ENCODE measurements at places on chromosomes 6 and 20.

DNA sequence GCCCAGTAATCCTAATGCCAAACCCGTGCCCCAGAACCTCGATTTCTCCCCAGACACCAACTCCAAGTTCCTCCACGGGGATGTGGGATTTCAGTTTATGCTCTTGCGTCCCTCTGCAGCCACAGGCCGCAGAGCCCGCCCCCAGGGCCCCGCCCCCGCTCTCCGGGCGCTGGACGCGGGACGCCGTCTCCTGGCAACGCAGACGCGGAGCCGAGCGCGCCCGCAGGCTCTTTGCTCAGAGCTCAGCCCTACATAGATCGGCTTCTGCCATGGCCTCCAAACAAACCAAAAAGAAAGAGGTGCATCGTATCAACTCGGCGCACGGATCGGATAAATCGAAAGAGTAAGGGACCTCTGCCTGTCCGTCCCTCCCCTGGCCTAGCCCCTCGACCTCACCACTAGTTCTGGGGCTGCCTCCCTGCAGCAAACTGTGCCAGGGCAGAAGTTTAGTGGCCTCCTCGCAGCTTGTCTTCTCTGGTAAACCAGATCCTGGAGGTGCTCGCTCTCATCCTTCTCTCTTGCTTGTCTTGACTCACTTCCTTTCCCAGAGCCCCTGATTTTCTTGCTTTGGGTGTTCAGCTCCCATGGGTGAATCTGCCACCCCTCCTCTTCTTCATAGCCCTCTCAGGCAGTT is at the start of gene ADGB:
Gene ADGB (plus strand): TSS at position 201 of the 634 bp plus-strand sequence. CDS start 69 bp downstream, at position 270.
- DNase-seq, result no peak

- no peak for DNase-seq
Observed at GRCh38 chr6:90701146-90701781, 114.4 kb upstream of the MAP3K7 start.

GRCh38 chr6:73985891-73986290 is 289.9 kb downstream of the CD109 start:
- DNase-seq, result peak; percentile 94

GRCh38 chr6:93790981-93791380 is 371.6 kb upstream of the EPHA7 start:
- no peak for DNase-seq

DNA sequence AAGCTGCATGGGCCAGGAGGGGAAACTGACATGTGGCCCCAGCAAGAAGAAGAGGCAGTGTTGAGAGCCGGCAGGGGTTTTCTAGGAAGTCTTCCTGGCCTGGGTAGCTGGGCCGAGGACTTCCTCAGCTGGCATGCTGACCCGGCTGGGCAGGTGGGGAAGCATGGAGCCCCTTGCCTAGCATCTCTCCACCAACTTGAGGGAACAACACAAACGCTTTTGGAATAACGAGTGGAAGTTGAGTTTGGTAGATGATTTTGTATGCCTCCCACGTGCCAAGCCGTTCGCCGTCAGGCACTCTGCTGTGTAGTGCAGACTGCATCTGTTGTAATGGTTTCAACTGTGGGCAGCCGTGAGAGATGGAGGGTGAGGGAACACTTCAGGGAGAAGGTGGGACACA is 7.3 kb downstream of the TMEM181 start:
- DNase-seq, result no peak

DNA sequence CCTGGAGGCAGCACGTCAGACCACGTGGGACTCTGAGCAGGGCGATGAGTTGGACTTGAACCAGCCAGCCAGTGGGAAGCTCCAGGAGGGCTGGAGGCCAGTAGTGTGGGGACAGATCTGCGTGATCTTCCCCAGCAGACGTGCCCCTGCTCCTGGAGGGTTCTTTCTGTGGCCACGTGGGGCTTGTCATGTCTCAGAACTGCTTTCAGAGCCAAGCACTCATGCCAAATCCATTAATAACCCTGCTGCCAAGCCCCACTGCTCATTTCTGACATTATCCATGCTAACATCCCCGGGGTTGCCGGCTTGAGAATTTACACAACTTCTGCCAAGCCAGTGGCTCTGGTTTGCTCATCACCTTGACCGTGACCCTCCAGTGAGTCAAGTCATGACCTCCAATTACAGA is 38.3 kb downstream of the SIRPA start:
- DNase-seq, result peak; percentile 33

- DNase-seq, result no peak
Observed at GRCh38 chr6:20693466-20694063, 159.3 kb downstream of the CDKAL1 start.

GRCh38 chr6:152461556-152461955 is 175.6 kb downstream of the SYNE1 start:
- DNase-seq, result no peak

DNA sequence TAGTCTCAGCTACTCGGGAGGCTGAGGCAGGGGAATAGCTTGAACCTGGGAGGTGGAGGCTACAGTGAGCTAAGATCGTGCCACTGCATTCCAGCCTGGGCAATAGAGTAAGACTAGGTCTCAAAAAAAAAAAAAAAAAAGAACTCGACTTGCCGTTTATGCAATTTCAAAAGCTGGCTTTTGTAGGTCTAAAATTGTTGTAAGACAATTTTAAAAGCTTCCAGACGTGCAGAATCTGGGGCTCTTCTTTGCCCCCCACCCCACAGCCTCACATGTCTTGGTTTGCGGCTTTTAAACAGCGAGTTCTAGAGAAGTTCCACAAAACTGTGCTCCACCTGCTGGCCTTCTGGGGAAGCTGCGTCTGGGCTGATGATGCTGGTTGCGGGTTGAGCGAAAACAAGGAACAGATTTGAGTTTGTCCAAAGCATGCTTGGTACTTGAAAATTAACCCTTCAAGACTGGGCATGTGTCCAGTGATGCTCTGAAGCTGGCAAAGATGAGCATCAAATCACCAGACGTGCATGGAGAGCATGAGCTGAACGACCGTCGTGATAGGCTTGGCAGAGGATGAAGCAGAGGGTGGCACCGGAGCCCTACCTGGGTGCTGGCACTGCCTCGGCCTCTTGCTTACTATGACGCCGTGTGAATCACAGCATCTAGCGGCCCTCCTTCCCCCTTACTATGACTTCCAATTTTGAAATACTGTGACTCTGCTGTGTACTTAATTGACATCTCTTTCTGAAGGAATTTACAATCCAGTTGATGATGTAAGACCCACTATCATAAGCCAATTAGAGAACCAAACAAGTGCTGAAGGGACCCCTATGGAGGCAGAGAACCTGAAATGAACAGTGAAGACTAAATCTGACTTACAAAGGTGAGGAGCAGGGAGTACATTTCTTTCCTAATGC is 171.4 kb downstream of the GMPR start:
- DNase-seq, result no peak

DNA sequence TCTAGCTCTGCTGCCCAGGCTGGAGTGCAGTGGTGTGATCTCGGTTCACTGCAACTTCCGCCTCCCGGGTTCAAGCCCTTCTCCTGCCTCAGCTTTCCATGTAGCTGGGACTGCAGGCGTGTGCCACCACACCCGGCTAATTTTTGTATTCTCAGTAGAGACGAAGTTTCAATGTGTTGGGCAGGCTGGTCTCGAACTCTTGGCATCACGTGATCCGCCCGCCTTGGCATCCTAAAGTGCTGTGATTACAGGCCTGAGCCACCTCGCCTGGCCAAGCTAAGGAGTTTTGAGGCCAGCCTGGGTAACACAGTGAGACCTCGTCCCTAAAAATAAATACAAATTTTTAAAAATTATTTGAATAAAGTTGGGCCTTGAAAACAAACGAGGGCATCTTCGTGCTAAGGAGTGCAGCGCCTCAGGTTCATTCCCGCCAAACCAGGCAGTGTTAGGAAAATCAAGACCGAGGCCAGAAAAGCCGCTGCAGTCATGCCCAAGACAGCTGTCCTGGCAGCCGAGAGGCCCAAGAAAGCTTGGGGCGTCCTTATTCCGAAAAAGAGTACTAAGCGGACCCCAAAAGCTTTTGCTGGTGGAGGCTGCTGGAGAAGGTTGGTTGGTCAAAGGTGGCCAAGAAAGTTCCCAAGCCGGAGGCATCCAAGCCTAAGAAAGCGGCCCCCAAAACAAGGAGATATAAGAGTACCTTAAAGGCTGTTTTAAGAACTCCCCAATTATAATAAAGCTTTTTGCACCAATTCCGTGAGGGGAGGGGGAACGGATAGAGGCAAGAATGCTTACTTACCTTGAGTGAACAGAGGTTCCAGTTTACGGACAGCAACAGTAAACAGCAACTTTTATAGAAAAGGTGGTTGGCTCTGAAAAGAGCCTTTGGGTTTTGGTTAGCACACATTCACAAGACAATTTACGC is 109.0 kb downstream of the HFE start:
- DNase-seq, result no peak

GRCh38 chr6:34305982-34306708 is 57.3 kb upstream of the SMIM29 start:
- no peak for DNase-seq

DNA sequence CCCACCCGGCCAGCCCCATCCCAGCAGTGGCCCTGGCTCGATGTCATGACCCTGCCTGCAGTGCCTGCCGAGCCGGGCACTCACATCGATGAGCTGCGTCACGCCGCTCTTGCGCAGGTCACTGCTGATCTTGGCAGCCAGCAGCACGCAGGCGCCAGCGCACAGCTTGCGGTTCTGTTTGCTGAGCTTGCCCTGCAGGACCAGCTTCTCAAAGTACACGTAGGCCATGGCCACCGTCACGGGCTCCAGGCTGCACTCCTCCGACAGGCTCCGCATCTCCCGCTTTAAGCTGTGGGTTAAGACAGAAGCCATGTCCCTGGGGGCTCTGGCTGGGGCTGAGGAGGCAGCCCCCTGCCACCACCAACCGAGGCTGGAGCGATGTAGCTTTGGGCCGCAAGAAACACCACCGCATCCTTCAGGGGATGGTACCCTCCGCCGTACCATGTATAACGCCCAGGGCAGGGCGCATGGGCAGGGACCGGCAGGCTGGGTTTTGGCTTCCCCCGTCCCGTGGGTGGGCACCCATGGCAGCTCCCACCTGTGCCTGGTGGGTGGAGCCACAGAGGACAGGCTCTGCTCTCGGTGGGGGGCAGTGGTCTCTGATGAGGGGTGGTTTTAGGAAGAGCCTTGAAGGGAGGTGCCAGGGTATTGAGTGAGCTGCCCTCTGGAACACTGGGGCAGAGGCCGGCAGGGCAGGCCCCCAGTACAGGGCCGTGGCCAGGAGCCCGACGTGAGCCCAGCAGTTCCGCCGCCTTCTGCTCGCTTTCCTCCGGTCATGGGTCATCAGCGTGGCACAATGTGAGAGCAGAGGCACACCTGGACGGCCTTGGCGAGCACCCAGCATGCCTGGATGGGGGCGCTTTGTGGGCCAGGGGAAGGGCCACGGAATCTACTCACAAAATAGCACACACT is 4.5 kb downstream of the RPS21 start:
- DNase-seq, result no peak

DNA sequence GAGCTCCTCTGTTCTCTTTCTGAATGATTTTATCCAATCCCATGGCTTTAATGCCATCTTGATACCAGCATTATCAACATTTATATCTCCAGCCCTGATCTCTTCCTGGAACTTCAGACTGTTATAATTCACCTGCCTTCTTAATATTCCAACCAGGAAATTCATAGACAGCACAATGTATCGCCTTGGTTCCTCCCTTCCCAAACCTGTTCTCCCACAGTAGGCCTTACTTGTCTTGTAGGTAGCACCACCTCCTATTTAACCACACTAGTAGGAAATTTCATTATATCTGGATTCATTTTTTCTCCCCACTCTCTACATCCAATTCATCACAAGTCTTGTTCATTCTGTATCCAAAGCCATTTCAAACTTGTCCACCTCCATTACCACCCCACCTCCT is 106.3 kb upstream of the SHLD1 start:
- DNase-seq, result no peak

GRCh38 chr6:140436023-140436811 is 1061.8 kb upstream of the CITED2 start:
- peak; percentile 95 for DNase-seq

DNA sequence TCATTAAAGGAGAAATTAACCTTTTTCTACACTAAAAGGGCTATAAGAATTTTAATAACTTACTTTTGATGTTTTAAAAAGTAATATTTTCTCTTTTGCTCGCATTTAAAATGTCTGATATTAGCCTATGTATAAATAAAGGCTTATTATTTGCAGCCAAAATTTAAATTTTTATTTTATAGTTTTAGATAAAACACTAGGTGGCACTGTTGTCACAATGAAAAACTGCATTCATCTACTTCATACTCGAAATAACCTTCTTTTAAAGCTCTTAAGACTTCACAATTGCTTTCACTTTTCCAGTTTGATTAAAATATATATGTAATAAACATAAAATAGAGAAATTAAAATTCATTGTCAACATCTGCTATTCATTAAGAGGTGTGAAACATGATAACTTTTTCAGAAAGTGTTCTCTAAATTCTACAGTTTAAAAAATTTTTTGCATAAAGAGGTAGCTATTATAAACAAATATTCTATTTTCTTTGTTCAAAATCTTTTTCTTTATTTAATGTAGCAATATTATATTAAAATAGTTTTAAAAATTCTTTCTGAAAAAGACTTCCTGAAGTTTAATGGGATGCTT is 78.8 kb upstream of the DEFB112 start:
- DNase-seq, result no peak

DNA sequence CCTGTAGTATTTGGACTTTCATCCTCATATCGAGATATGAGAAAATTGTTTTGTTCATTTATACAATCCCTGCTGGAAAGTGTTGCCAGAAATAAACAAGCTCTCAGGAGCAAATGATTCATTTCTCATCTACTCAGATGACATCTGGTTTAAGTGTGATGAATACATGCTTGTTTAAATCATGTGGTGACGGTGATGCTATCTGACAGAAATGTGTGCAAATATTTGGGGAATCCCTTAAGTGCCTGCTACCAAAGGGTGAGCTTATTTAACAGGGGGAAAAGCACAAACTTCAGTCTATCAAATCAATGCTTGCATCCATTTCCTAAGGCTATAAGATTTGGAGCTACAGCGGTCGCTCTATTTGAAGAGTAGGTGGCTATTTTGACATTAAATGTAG is 368.3 kb upstream of the SASH1 start:
- peak; percentile 40 for DNase-seq

DNA sequence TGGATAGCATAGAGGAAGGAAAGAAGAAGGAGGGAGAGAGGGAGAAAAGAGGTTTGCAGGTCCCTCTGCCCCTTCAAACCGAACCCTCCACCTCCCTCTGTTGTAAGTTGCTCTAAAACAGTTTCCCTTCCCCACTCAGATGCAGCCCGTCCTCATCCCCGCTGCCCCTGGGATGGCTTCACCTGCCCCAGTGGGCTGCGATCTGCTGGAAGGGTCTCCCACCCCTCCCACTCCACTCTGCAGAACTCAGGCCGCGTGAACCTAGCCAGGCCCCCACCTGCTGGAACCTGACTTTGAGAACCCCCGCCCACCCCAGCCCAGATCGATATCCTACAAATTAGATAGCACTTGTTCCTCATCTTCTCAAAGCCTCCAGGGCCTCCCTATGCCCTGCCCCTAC is 190.8 kb downstream of the DLL1 start:
- DNase-seq, result no peak

GRCh38 chr20:31667315-31668285 is 29.9 kb downstream of the COX4I2 start:
- no peak for DNase-seq

All from AG09309 (cell line).